ENCODE measurements at places on chromosomes 1 and 21.

DNA sequence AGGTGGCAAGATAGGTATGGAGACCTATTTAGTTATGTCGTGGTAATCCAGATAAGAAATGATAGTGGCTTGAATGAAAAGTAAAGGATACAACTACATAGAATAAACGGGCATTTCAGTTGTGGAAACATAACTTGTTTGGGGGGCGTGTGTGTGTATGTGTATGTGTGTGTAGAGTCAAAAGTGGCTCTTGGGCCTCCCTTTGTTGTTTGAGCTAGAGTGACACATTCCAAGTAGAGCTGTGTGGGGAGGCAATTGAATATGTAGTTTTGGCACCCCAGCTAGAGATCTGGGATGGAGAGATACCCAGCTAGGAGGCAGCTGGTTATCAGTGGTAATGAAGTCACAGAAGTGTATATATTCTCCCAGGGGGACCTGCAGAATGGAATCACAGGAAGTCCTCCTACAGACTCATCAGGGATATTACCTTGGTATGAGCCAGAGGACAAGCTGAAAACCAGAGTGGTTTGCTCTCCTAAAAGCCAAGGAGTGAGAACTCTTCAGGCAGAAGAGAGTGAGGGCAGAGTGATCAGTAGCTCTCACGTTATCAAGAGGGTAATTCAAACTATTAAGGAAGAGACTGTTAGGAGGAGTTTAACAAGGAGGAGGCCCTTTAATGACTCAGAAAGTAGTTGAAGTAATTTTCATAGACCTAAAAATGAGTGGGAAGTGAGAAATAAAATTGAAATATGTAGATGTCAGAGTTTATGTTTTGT, 5.1 kb downstream of the CR1L start:
- DNase-seq: no peak

DNA sequence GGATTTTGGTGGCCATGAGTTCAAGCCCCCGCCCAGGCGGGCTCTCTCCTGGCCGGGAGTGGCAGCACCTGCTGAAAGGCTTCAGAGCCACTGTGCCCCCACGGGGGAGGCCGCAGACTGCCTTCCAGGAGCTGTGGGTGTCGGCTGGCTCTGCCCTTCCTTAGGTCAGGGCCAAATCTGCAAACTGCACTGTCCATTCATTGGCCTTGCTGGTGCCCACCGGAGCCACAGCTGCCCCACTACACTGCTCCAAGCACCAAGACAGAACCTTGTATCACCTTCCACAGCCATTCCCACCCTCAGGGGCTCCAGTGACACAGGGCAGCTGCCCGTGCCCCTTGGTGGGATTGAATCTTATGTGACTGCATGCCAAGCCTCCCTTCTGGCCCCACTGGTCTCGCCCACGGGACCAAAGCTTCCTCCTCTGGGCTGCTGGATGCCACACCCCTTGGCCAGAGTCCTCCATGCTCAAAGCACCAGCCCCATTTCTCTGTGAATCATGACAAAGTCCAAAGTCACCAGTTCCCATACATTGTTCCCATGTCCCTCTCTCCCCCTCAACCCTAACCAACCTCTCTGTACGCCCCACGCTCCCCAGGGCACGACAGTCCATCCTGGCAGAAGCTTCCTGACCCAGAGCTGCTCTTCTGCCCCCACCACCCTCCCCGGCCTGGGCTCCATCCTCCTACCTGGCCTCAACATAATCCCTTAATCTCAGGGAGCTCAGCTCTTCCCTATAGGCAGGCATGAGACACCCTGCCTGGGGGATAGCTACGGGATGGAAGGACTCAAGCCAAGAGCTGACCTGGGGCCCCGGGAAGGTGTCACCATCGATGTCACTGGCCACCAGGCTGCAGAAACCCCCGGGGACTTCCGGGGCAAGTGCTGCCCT, 20.9 kb upstream of the GPR153 start:
- no peak for DNase-seq

GRCh38 chr1:108590957-108591356, 31.1 kb downstream of the EEIG2 start:
- DNase-seq: no peak

DNA sequence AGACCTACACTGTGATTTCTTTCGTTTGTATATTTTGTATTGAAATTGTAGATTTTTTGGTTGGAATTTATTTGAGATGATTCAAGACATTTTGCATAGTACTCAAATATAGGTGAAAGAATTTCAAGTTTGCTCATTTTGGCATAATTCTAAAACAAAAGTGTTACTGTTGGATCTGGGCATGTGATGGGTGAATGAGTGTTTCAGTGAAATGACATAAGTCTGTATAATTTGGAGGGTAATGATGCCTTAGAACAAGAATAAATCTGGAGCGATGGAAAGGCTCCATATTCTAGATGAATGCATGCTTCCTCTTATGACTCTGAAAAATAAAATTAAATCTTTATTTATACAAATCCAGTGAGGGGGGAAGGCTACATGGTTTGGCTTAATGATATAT, 41.0 kb downstream of the NFIA start:
- DNase-seq: no peak

DNA sequence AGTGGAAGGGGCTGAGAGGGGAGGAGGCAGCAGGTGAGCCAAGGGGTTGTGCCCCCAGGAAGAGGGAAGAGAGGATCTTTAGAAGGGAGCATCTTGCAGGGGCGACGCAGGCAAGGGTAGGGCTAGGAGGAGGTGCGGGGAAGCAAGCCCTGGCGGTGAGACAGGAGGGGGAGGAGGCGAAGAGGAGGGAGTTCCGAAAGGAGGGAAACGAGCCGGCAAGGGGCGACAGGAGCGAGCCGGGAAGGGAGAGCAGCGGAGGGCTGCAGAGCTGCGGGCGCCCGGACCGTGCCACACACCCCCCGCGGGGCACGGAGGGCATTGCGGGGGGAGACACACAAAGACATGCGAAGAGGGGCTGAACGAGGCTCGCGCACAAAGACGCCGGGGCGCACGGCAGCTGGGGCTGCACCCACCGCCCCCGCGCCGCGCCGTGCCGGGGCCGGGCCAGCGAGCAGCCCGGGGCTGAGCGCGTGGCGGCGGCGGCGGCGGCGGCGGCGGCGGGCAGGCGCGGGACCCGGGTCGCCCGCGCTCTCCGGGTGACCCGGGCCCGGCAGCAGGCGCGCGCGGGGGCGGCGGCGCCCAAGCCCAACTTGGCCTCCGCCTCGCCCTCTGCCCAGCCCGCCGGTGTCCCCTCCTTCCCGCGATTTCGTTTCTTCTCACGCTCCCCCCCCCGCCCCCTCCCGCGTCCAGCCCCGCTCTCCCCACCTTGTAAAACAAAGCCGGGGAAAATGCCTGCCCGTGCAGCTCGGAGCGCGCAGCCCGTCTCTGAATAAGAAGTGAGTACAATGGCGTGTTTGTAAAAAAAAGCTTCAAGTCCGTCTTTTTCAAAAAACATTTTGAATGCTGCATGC, at the start of gene KCNK2:
Gene KCNK2 (plus strand): TSS at position 206 of the 851 bp plus-strand sequence. CDS start 649 bp downstream, outside the sequence.
- DNase-seq: no peak

DNA sequence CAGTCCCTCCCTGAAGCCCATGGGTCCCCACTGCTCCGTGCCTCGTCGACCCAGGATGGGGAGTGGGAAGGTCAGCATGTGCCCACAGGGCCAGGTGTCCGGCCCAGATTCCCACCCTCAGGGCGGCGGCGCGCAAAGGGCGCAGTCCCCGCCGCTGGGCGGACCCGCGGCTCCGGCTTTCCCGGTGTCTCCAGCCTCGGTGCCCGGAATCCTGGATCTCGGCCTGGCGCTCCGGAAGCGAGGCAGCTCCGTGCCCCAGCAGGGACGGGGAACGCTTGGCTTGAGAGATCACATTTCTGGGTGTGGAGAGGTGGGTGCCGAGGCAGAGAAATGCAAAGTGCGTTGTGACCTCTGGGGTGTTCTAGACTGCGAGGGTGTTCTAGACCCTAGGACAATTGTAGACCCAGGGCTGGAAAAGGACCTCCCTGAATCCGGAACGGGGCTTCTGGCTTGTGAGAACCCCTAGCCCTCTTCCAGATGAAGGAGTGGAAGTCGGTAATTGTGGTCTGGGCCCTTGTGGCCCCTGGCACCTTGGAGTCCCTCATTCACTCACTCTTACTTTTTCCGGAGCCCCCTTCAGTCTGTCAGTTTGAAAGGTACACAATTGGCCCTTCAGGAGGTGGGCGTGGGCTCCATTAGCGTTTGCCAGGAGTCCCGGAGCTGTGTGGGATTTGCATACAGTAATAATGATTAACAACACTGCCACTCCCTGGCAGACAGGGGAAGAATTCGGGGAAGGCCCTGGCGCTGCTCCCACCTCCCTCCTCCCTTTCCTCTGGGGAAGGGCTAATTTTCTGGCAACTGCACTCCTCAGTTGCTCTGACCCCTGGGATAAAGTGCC, 1.6 kb upstream of the KCND3 start:
- DNase-seq: no peak

DNA sequence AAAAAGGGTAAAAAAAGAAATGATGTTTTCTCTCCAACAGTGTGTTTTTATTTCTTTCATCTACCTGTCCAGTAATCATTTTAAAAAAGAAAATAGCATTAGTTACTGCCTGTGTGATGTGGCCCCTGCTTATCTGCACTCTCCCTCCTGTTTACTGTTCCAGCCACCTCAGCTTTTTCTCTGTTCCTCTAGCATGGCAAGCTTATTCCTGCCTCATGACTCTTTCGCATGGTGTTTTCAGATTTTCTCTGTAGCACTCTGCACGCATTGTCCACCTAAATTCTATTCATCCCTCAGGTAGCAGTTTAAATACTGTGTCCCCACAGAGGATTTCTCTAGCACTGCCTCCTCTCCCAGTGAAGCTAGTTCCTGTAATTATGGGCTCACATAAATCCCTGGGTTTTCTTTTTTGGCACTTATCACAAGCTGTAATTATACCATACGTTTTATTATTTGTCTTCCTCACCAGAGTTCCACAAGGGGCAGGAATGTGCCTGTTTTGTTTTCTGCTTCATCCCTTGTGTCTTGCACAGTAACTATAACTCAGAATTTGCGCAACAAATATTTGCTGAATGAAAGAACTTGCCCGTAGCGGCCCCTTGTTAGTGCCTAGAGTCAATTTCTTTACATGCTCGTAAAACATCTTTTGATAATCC, 51.4 kb upstream of the LRIG2 start:
- DNase-seq: no peak

DNA sequence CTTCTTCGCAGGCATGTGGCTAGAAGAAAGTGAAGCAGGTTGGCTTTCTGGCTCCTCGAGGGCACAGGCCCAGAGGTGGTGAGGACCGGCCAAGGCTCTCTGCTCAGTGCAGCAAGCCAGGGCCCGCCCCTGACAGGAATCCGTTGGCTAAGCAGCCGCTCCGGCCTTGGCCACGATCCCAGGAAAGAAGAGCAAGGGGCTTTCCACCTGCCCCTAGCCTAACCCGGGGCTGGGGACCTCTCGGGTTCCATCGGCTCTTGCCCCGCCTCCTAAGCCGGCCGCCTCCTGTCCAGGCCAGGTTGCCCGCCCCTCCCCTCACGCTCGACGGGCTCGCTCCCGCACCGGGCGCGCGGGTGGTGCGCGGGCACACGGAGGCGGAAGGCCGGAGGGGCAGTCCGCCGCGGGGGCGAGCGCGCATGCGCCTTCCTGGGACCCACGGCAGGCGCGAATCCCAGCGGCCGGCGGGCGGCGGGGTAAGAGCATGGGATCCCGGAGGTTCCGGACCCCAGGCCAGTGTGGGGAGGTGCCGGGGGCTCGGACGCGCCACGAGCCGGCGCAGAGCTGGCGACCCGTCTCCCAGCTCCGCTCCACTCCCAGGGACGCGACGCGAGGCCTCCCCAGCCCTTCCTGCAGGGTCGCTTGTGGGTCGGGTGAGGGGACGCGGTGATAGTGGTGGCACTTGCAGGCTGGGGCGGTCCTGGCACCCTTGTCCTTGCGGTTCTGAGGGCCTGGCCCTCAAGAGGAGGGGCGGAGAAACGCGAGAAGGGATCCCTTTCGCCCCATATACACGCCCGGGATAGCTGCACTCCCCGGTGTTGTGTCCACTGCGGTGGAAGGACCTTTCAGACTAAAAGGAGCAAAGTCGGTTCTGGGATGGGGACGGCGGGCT, at the start of gene ALG6:
Gene ALG6 (plus strand): TSS at position 413 of the 889 bp plus-strand sequence. CDS start 3,351 bp downstream, outside the sequence.
- DNase-seq: peak; percentile 82

DNA sequence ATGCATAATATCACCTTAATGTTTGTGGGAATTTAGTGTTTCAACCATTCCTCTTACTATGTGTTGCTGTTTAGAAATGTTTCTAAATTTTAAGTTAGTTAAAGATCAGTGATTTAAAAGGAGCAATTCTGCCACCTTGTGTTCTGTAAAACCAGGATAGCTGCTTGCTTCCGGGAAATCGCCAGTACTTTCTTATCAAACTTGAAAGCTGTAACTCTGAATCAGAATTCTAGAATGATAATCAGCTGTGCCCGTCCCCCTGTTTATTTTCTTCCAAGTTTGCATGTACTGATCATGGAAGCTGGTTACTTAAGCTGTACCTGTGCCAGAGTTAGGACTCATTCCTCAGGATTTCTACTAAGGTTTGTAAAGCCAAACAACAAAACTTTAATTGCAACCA, 656.4 kb downstream of the LTN1 start:
- DNase-seq: no peak
